ENCODE measurements at places on chromosomes 3 and 15.
A peak's percentile ranks its signal among the peaks of the same experiment; 100 is the strongest.

GRCh38 chr15:48061605-48062004 is 59.2 kb upstream of the SLC24A5 start:
- no peak for DNase-seq

- no peak for DNase-seq
Measured at GRCh38 chr15:63294359-63294758, 17.0 kb downstream of the APH1B start.

GRCh38 chr3:71057526-71057894 is 526.0 kb downstream of the FOXP1 start:
- DNase-seq = no peak

DNA sequence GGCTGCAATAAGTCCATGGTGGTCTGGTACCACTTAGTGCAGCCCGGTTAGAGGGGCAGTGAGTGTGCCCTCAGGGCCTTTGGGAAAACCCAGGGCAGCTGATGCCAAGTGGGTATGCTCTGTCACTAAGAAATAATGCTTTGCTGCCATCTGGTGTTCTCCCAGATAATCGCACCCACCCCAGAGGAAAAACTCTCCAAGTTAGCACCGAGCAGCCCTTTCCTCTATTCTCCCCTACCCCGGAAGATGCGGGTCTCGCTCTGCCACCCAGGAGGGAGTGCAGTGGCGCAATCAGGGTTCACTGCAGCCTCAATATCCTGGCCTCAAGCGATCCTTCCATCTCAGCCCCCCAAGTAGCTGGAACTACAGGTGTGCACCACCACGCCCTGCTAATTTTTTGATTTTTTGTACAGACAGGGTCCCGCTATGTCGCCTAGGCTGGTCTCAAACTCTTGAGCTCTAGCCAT is 21.3 kb upstream of the DAPK2 start:
- DNase-seq = peak; percentile 68

DNA sequence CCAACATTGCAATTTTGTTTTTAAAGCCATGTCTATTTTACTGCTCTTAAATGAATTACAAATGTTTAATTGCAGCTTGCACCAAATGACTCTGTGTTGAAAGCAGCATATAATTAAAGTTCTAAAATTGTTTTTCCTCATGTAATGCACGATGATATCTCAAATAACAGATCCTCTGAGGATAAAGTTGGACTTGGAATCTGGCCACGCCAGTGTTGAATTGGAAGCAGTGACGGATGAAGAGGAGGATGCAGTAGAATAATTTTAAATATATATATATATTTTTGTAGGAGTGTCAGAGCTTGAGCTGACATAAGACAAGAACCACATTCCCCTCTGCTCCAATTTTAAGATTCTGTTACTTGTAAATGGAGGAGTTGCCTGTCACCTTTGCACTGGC is 406.6 kb upstream of the DPPA4 start:
- DNase-seq = no peak

DNA sequence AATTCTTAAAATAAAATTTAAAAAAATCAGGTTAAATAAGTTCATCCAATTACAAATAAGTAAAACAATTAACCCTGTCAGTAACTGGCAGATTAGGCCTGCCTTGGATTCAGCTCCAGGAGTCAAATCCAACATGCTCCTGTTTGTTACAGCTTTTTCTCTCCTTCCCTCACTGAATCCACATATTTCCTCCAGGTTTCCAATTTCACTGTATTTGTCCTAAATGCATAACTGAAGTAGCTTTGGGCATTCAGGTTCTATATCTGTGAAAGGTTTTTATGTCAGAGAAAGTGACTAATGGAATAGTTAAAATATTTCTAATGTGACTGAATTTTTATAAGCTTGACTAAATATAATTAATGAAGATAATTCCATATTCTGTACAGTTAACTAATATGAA is 79.7 kb downstream of the IFT80 start:
- no peak for DNase-seq

- no peak for DNase-seq
Measured at GRCh38 chr3:104176706-104177105, 1190.0 kb upstream of the ALCAM start.
